ENCODE measurements at places on chromosomes 3 and 15.
A peak's percentile ranks its signal among the peaks of the same experiment; 100 is the strongest.

DNA sequence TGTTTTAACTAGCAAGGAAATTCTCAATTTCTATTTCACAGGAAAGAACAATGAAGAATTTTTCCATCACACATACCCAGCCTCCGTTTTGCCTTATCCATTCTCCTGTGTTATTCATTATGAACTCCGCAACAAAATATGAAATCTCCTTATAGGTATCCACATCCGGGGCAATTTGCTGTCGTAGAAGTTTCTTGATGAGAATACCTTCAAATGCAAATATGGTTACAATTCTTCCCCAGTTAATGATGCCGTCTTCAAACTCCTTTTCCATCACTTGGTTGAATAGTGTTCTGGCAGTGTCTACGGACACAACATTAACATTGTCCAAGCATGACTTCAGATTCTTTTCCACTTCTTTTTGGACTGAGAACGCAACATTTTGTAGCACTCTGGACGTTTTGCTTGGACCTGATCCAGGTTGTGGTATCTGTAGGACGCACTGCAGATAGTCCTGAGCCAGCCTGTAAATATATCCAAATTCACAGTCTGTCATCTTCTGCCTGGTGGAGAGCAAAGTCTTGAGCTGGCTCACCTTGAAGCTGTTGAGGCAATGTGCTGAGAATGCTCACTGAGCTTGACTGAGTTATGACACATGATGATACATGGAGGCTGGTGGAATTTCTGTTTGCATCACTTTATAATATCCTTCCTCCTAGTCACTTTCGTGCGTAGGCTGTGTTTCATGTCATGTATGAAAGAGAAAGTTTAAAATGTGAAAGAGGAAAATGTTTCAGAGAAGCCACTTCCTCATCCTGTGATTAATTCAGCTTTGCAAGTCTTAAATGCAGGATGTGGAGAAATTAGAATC lies at the start of gene BCL2A1:
BCL2A1 (minus strand) TSS at position 573 of the 811 bp plus-strand sequence; CDS start at position 496, 77 bp downstream.
- DNase-seq = peak; percentile 13

DNA sequence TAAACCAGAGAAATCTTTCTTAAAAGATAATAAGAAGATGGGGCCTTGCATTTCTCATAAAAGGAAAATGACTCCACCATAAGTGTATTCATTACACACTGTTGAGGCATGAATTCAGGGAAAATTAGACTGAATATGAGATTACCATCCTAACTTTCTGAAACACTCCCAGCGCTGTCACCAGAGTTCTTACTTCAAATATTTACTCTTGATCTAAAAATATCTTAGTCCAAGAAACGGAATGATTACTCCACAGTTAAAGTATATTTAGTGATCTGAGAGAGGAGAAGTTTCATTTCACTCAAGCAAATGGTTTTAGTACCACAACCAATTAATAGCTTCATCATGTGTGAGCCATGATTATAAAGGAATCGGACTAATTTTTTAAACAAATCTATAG lies 300.3 kb downstream of the ZBTB20 start:
- no peak for DNase-seq

GRCh38 chr15:26038693-26039092 lies 175.6 kb upstream of the ATP10A start:
- peak; percentile 29 for DNase-seq

DNA sequence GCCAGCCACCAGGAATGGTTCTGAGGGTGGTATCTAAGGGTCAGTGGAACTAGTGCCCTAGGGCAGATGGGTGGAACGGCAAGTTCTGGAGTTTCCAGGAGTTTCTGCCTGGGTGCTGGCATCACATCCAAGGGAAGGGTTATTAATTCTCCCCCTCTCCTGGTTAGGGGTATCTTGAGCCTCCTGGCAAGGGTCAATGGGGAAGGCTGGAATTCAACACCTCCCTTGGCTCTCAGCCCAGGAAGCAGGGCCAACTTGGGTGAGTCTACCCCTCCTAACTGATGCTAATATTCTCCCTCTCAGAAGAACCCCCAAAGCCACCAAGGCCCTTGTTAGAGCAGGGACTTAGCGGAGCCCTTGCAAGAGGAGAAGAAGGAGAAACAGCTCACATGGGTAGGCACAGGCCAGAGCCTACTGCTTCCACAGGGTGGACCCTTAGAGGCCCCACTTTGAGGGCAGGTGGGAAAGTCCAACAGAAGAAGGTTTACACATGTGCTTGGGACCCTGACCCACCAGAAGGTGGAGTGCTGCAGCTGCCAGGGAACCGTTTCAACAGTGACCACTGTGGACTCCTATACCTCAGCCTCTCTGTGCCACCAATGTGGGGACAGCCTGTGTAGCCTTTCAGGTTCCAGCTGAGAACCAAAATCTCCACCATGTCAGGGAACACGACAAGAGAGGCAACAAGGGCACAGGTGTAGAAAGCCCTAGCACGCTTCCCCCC lies 3.3 kb downstream of the TMEM115 start:
- no peak for DNase-seq

DNA sequence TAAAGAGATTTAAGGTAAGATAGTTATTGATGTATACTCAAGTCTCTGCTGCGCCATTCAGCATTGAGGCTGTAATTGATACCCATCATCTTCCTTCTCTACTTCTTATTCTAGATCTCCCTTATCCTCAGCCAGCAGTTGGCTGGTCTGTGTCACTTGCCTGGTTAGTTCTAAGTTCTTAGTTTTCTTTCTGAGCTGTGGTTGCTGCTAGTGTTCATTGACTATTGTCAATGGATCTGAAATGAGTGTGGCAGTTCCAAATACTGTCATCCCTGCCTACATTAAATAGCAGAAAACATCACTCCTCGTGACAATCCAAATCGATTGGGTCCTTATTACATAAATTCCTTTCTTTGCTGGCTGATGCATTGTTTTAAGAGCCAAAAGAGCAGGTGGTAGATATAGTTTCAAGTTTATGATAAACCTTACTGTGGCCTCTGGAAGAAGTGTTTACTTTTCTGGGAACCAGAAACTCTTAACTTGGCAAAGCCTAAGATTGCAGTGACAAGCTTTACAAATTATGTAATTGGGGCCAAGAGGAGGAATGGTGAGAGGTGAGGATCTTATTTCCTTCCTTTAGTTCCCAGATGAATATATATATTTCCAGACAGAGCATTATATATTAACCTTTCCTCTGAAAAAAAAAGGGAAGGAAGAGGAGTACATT lies 168.0 kb downstream of the GMNC start:
- DNase-seq = no peak

- no peak for DNase-seq
Measured at GRCh38 chr15:82933576-82933975, 18.9 kb downstream of the HOMER2 start.

- no peak for DNase-seq
Measured at GRCh38 chr15:23690450-23690852, 3.3 kb upstream of the NDN start.

DNA sequence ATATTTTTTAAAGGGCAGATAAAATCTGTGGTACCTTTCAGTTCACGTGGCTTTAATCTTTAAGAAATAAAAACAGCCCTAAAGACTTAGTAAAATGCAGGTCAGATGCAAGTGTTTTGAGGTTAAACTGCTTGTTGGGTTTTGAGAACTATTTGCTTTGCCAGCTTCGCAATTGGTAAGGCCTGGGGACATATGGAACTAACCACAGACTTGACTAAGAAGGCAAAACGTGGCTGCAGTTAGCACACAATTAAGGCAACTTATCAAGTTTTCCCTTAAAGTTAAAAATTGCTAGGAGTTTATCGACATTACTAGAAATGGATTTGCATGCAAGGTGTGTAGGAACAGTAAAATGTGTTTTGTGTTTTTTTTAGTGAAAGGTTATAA lies 206.9 kb downstream of the ZNF385D start:
- no peak for DNase-seq

DNA sequence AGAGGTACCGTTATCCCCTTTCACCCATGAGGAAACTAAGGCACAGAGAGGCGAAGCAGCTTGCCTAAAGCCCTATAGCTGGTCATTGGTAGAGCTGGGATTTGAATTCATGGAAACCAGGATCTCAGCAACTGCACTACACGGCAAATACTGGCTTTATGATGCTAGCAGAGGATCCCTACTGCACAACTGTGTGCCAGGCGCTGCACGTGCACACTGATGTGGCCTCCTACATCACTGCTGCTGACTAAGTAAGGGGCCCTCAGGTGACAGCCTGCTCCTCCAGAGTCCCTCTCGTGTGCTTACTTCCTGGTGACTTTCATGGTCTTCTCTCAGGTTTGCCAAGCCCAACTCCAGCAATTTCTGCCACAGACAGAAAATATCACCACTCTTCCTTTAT lies 3.4 kb upstream of the POLG start:
- no peak for DNase-seq

DNA sequence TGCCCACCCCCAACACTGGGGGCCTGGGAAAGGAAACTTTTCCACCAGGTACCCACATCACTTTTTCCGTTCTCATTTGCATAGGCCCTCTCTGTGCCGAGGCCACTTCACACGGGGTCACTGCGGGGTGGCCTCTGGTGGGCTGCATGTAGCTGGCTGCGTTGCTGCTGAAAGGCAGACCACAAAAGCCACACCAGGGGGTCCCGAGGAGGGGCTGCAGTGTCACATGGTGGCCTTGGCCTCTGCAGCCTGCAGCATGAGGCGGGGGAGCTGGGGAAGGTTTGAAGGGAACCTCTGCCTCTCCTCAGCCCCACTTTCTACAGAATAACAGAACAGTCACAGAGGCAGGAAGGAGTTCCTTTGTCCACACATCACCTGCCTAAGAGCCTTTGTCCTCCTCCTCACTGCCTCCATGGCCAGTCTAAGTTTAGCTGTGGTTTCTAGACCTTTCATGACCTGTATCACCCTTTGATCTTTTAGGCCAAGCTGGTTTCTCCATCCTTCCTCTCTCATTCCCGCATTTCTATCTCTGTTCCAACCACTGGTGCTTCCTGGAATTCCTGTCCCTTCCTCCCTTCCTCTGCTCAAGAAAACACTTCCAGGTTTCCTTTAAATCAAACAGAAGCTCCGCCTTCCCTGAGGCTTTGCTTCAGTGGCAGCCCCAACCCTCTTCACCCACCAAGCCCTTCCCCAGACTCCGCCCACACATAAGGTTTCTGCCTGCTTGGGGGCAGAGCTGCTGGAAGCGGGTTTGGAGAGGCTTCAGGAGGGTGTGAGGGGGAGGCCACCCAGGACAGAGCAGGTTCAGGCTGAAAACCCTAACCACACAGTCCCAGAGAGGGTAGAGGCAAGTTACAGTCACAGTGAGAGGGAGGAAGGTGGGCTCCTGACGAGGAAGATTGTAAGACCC lies 150.7 kb upstream of the TLE3 start:
- DNase-seq = no peak

DNA sequence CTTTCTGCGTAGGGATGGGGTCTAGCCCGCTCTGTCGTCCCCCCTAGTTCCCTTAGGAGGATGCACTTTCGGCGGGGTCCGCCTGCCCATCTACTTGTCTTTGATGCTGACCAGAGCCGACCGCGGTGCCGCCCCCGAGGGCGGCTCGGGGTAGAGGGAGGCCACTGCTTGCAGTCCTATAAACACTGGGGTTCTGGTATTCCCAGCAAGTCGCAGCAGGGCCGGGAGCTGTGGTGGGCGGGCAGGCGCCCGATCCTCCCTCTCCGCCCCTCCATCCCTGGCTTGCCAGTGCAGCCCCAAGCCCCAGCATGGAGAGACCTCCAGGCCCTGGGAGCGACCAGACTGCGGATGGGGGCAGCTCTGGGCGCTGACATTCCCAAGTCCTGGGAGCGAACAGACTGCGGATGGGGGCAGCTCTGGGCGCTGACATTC lies 830 bp downstream of the SEMA4B start:
- DNase-seq = no peak

GRCh38 chr3:4409971-4410573 lies 57.0 kb downstream of the SUMF1 start:
- no peak for DNase-seq

DNA sequence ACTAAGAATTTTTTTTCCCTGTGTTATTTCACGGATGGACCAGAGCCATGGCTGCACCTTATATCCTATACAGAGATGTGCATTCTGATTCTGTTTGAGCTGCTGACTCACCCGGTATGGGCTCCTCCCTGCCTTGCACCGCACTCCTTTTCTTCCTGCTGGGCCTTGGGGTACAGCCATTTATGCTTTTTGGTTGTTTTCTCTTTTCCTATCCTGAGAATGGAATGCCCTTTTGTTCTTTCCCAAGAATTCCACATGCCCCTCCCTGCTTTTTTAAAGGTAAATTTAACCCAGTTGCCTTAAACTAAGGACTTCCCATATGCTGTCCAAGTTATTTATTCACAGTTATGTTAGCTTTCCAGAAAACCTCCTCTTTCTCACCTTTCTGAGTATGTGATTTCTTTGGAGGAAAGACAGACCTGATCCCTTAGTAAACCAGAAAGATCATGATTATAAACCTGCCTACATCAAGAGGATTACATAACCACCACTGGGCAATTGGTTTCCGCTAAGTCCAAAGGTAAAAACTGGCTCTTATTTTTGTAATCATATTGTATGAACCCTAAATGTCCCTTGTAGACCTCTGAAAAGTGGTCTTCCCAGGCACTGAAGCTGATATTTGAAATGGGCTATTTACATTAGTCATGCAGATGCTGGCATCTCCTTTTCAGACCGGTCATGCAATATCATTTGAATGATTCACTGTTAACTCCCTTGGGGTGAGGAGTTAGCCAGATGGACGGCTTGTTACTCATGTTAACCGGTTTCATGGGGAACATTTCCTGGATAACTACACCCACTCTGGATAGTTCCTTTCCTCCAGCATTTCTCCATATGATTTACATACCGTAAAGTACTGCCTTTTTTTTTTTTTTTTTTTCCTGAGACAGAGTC lies 45.5 kb downstream of the TMOD3 start:
- DNase-seq = peak; percentile 88

- no peak for DNase-seq
Measured at GRCh38 chr3:171804618-171805389, 5.5 kb downstream of the PLD1 start.

DNA sequence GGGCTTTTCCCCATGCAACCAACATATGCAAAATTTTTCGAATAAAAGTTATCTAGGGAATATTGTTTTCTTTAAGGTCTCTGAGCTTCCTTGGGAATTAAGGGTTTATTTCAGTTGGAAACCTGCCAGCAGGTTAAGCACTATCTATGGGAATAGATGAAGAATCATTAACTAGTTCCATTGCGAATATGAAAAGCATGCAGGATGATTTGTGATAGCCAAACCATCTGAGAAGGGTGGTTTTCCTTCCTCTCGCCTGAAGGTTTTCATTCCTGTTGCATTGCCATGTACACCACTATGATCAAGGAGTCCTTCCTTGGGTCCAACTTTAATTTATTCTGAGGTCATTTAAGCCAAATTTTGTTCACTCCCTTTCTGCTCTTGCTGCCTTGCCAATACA lies 184.9 kb downstream of the NR2F2 start:
- DNase-seq = no peak

DNA sequence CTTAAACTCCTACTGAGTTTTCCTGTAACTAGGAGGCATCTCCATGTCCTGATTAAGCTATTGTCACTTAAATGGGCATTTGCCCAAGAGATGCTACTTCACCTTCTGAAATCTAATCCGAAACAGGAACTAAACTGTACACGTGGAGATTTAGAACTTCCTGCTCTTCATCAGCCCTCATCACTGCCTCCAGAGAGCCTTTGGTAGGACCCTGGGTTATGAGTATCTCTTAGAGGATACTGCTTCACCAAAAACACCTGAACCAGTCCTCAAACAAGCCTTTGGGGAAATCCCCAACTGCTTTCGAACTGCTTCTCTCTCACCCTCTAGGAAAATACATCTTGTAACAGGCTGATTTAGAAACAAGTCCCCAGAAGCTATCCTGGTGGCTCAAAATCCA lies 320.3 kb downstream of the GAP43 start:
- DNase-seq = no peak

All from trophoblast cell (in vitro differentiated cells and primary cell).